ENCODE measurements at places on chromosomes 3 and 15. TPM values are rescaled to one million over a fixed set of nuclear protein-coding genes. Genes with fewer than 3 reads are reported as not detected.

DNA sequence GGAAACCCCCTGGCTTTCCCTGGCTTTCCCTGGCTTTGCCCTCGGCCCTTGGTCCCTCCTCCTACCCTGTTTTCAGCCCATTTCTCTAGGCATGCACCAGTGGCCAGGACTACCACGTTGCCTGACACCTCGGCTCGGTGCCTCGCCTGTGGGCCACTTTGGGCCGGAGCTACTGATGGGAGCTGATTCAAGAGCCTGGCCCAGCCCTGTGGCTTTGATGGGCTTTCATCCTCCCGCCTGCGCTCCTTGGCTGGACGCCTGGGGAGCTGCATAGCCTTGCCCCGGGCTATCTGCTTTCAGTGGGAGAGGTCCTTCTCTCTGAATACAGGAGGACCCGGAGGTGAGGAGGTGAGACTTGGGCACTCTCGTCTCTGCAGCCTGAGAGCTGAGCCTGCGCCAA, 192.7 kb upstream of the HES1 start:
- no peak overlapping the region for H3K4me3 ChIP-seq
- no peaks in the 10 kb centered on the region for H3K36me3 ChIP-seq
- H3K4me1 ChIP-seq, result no peaks in the 10 kb centered on the region
- no peak overlapping the region for H3K27ac ChIP-seq
- no peak for DNase-seq

GRCh38 chr3:133948131-133948810, 52.6 kb upstream of the RAB6B start:
- no peak overlapping the region for H3K27ac ChIP-seq
- no peaks in the 10 kb centered on the region for H3K36me3 ChIP-seq
- H3K27me3 ChIP-seq, result peaks cover 8% of the 10 kb centered on the region

- H3K4me1 ChIP-seq, result no peaks in the 10 kb centered on the region
- DNase-seq, result no peak
- no peak overlapping the region for H3K27ac ChIP-seq
- H3K27me3 ChIP-seq, result no peaks in the 10 kb centered on the region
- no peak overlapping the region for H3K4me3 ChIP-seq
Observed at GRCh38 chr3:105458518-105459215, 92.0 kb downstream of the ALCAM start.

- peaks cover 8% of the 10 kb centered on the region for H3K36me3 ChIP-seq
- no peak overlapping the region for H3K4me3 ChIP-seq
- DNase-seq, result no peak
- no peaks in the 10 kb centered on the region for H3K27me3 ChIP-seq
Observed at GRCh38 chr15:80904998-80905397, 84.6 kb downstream of the MESD start.

DNA sequence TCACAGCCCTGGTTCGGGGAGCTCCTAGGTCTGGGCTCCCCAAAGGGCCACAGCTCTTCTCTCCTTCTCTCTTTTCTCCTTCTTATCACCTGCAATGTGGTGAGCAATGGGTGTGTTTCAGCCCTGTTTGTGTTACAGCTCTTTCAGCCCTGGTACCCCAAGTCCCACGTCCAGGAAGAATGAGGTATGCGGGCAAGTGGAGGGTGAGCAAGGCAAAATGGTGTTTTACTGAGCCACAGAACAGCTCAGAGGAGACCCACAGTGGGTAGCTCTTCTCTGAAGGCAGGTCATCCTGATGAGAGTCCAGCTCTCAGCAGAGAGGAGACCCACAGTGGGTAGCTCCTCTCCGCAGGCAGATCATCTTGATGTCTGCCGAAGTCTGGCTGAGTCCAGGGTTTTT, 86.8 kb downstream of the BFSP2 start:
- H3K27ac ChIP-seq, result no peak overlapping the region
- H3K27me3 ChIP-seq, result no peaks in the 10 kb centered on the region
- H3K4me1 ChIP-seq, result peaks cover 25% of the 10 kb centered on the region

DNA sequence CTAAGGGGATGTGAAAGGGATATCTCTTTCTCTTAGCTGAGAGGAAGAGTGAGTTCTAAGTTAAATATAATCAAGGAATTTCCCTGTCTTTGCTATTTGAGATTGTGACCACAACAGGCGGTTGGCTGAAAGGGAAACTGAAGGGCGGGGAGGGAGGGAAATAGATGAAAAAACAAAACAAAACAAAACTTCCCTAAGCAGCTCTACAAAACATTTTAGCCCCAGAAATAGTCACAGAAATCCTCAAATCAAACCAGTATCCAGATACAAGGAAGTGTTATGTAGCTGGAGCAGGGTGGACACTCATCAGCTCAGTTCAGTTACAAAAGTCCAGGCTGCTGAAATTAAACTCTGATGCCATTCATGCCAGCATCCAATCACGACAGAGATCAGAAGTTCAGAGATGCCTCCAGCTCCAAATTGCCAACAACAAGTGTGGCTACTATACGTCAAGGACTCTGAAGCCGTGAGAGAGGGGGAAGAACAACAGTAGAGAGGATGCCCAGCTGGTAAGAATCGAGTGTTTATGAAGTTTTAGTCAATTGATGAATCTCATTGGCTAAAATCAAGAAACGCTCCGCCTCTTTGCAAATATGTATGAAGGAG, 319 bp upstream of the TP63 start:
- no peaks in the 10 kb centered on the region for H3K36me3 ChIP-seq
- H3K27me3 ChIP-seq, result no peaks in the 10 kb centered on the region
- no peak for DNase-seq
- H3K4me3 ChIP-seq, result peak overlapping the region; percentile 71
- peak overlapping the region; percentile 43 for H3K27ac ChIP-seq
- peaks cover 11% of the 10 kb centered on the region for H3K4me1 ChIP-seq

DNA sequence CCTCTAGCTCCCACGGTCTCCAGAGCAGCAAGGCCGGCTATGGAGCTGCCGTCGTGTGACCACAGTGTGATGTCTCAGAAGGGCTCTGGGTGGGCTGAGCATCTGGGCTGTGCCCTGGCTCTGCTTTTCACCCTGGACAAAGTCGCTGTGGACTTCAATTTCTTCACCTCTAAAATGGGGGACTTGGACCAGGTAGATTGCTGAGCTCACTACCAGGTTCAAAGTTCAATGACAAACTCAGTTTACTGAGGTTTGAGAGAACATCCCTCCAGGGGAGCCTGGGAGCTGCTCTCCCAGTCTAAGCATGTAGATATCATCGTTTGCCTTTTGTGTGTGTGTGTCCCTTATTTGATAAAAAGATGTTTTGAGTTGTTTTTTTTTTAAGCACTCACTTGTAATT, 25.1 kb downstream of the RLBP1 start:
- peaks cover 9% of the 10 kb centered on the region for H3K4me1 ChIP-seq
- no peak for DNase-seq
- no peak overlapping the region for H3K4me3 ChIP-seq
- peak overlapping the region; percentile 61 for H3K27ac ChIP-seq
- H3K36me3 ChIP-seq, result peaks cover 10% of the 10 kb centered on the region
- no peaks in the 10 kb centered on the region for H3K27me3 ChIP-seq

DNA sequence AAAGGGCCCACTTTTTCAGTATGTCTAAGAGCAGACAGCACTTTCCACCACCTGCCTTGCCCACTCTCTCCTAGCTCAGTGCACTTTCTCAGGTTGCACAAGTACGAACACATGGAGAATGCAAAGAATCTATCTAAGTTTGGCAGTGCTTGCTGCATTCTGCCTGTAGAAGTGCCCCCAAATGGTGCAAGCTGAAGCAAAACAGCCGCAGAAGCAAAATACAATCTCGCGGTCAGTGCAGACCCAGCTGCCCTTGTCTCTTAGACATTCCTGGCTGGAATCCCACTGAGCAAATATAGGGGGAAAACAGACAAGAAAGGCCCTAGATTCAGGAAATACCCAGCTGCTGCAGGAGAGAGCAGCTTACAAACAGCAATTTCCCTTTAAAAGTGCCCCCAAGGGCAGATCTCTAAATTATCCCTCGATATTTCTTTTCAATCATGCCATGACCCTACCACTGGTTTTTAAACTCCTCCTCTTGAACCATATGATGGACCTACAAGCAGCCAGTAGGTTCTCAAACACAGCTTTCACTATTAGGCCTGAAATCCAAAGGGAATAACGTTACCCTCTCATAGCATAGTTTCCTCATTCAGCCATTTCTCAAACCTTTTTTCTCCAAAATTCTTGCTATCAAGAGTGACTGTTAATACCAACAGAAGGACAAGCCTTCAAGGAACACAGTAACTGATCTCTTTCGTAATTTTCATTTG, 67.0 kb downstream of the TNIK start:
- no peaks in the 10 kb centered on the region for H3K27me3 ChIP-seq
- DNase-seq, result no peak
- H3K27ac ChIP-seq, result no peak overlapping the region
- no peak overlapping the region for H3K4me3 ChIP-seq
- peaks cover 30% of the 10 kb centered on the region for H3K4me1 ChIP-seq

- H3K4me1 ChIP-seq, result no peaks in the 10 kb centered on the region
- no peaks in the 10 kb centered on the region for H3K36me3 ChIP-seq
- H3K4me3 ChIP-seq, result no peak overlapping the region
- H3K27me3 ChIP-seq, result no peaks in the 10 kb centered on the region
Observed at GRCh38 chr3:178767581-178767980, 231.3 kb downstream of the KCNMB2 start.

- no peak for DNase-seq
- no peak overlapping the region for H3K27ac ChIP-seq
- no peaks in the 10 kb centered on the region for H3K27me3 ChIP-seq
- peaks cover 8% of the 10 kb centered on the region for H3K36me3 ChIP-seq
Observed at GRCh38 chr3:112101916-112102315, 15.7 kb downstream of the C3orf52 start.

GRCh38 chr3:18717598-18717997, 292.5 kb upstream of the SATB1 start:
- H3K4me3 ChIP-seq, result peak overlapping the region; percentile 2
- no peak for DNase-seq
- H3K4me1 ChIP-seq, result peaks cover 28% of the 10 kb centered on the region
- no peaks in the 10 kb centered on the region for H3K27me3 ChIP-seq

- peaks cover 59% of the 10 kb centered on the region for H3K27me3 ChIP-seq
- H3K4me3 ChIP-seq, result no peak overlapping the region
- H3K36me3 ChIP-seq, result no peaks in the 10 kb centered on the region
- DNase-seq, result no peak
- no peak overlapping the region for H3K27ac ChIP-seq
Observed at GRCh38 chr3:138078096-138078495, 37.3 kb downstream of the DZIP1L start.

- no peak overlapping the region for H3K4me3 ChIP-seq
- H3K36me3 ChIP-seq, result no peaks in the 10 kb centered on the region
- no peak for DNase-seq
- H3K27ac ChIP-seq, result no peak overlapping the region
- no peaks in the 10 kb centered on the region for H3K4me1 ChIP-seq
Observed at GRCh38 chr3:175270198-175270837, 411.2 kb downstream of the NAALADL2 start.

DNA sequence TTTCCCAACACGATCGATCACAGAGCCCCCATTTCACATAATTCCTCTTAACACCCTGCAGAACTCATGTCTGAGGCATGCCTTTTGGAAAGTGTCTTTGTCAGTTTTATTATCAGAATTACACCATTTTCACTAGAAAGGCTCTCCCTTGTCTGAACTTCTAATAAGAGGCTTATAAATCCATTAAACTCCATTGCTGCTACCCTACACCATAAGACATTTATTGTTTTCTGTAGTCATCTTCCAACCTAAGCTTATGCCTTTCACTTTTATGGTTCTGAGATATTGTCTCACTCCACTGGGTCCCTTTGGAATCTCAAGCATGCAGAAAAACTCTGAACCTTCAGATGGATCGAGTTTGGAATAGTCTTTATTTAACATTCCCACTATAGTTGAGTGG, 50.2 kb upstream of the TPM1 start:
- H3K27ac ChIP-seq, result no peak overlapping the region
- no peak overlapping the region for H3K4me3 ChIP-seq
- no peak for DNase-seq
- peaks cover 5% of the 10 kb centered on the region for H3K36me3 ChIP-seq

GRCh38 chr3:192408647-192409200, 318.6 kb downstream of the FGF12 start:
- H3K4me1 ChIP-seq, result peaks cover 3% of the 10 kb centered on the region
- peaks cover 62% of the 10 kb centered on the region for H3K27me3 ChIP-seq
- DNase-seq, result no peak
- peaks cover 6% of the 10 kb centered on the region for H3K36me3 ChIP-seq

DNA sequence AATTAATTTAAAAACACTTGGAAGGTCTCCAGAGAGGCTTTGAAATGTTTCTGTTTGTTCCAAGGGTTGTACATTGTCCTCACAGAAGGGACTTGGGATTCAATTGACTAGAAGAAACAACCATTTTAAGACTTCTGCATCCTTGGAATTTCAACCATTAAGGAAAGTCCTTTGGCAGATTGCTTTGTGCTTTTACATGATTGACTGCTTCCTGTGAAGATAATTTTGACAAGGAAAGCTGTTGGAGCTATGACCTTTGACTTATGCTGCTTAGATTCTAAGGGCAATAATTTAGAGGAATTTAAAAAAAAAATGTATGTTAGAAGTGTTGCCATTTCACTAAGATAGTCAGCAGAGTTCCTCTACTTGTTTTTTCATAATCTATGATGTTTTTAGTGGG, 483.9 kb upstream of the TBL1XR1 start:
- H3K27me3 ChIP-seq, result no peaks in the 10 kb centered on the region
- H3K4me1 ChIP-seq, result peaks cover 13% of the 10 kb centered on the region
- peaks cover 2% of the 10 kb centered on the region for H3K36me3 ChIP-seq
- H3K27ac ChIP-seq, result no peak overlapping the region

- no peaks in the 10 kb centered on the region for H3K4me1 ChIP-seq
- no peak overlapping the region for H3K4me3 ChIP-seq
- H3K36me3 ChIP-seq, result peaks cover 9% of the 10 kb centered on the region
- H3K27ac ChIP-seq, result no peak overlapping the region
Observed at GRCh38 chr15:35381328-35381727, 164.6 kb downstream of the DPH6 start.

GRCh38 chr15:47822048-47822447, 104.7 kb downstream of the SEMA6D start:
- H3K36me3 ChIP-seq, result no peaks in the 10 kb centered on the region
- peaks cover 21% of the 10 kb centered on the region for H3K27me3 ChIP-seq
- no peak overlapping the region for H3K4me3 ChIP-seq
- H3K27ac ChIP-seq, result no peak overlapping the region
- no peaks in the 10 kb centered on the region for H3K4me1 ChIP-seq
- DNase-seq, result no peak

GRCh38 chr15:101056366-101057334, 137.5 kb downstream of the LRRK1 start:
- H3K27me3 ChIP-seq, result peaks cover 18% of the 10 kb centered on the region
- no peaks in the 10 kb centered on the region for H3K4me1 ChIP-seq
- no peak overlapping the region for H3K27ac ChIP-seq
- DNase-seq, result no peak
- H3K4me3 ChIP-seq, result no peak overlapping the region

- H3K4me3 ChIP-seq, result peak overlapping the region; percentile 88
- H3K36me3 ChIP-seq, result peaks cover 10% of the 10 kb centered on the region
- peaks cover 85% of the 10 kb centered on the region for H3K27me3 ChIP-seq
- H3K4me1 ChIP-seq, result peaks cover 13% of the 10 kb centered on the region
Observed at GRCh38 chr3:179449636-179450035, 1.6 kb downstream of the GNB4 start.

- DNase-seq, result no peak
- H3K27me3 ChIP-seq, result peaks cover 34% of the 10 kb centered on the region
- H3K27ac ChIP-seq, result no peak overlapping the region
- H3K4me1 ChIP-seq, result peaks cover 34% of the 10 kb centered on the region
Observed at GRCh38 chr3:127632035-127632820, 3.2 kb downstream of the PODXL2 start.

RARB gene
- total RNA-seq, result not detected

GOLGA8G gene
- not detected for total RNA-seq

THSD4 gene
- not detected for total RNA-seq

MEGF11 gene
- total RNA-seq, result not detected

ACTC1 gene
- total RNA-seq, result not detected

FBXW12 gene
- total RNA-seq, result not detected

CD200 gene
- total RNA-seq, result 2.8 TPM

MAP6D1 gene
- 1.7 TPM for total RNA-seq

GABRR3 gene
- total RNA-seq, result not detected

CHMP2B gene
- total RNA-seq, result 24.3 TPM

SSUH2 gene
- not detected for total RNA-seq

SPINT1 gene
- 4.1 TPM for total RNA-seq

GTF2E1 gene
- total RNA-seq, result 11.4 TPM

Measured in T-helper 17 cell (primary cell).